ENCODE measurements at places on chromosomes 3 and 15.

DNA sequence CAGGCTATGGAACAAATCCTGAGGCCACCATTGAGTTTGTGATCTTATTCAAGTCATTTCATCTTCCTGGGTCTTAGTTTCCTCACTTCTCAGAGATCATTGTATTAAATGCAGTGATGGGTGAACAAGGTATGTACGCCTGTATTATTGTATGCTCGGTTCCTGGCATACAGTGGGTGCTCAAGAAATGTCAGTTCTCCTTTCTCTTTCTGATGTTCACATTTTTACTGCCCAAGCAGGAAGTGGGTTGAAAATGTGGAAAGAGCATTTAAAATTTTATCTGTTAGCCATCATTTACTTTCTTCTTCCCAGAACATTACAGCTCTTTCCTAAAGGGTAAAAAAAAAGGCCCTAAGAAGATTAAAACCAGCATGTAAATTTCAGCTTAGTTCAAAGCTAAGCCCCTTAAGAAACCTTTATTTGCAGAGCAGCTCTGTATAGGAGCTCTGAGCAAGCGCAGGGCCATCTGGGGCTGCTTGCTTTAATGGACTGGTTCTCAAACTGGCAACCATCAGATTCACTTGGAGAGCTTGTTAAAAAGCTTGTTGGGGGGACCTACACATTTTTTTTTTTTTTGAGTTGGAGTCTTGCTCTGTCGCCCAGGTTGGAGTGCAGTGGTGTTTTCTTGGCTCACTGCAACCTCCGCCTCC is 179.4 kb downstream of the CHST2 start:
- DNase-seq = no peak

DNA sequence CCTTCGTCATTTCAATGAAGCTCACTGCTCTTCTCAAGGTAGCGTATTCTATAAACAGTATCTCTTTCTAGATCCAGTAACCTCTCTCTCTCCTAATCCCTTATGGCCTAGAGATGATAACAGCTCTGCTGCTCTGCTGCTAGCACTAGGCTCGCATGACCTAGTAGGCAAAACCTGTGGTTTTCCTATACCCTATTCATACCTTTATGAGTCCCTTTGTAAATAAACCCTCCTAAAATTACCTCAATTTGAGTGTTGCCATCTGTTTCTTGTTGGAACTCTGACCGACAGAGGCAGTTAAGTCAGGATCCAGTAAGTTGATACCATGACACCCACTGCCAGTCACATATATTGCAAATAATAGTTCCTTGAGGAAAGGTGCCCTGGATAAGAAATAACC is 7.3 kb downstream of the CCDC14 start:
- no peak for DNase-seq

GRCh38 chr3:45123581-45124269 is 22.5 kb downstream of the CDCP1 start:
- no peak for DNase-seq

- DNase-seq = no peak
Observed at GRCh38 chr15:87365186-87365585, 891.4 kb downstream of the NTRK3 start.

DNA sequence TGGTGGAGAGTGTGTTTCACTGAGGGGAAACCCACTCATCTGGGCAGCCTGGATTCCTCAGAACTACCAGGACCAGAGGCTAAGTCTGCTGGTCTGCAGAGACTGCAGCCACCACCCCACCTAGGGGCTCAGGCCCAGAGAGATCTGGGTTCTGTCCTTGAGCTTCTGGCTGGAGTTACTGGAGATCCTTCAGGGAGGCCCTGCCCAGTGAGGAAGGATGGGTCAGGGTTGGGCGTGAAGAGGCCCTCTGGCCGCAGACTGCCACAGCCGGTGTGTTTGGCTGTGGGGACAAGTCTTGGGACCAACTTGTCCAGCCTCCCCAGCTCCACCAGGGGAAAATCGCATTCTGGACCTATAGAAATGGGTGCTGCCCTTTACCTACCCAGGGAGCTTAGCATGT is 235.3 kb upstream of the CBLB start:
- DNase-seq = no peak

DNA sequence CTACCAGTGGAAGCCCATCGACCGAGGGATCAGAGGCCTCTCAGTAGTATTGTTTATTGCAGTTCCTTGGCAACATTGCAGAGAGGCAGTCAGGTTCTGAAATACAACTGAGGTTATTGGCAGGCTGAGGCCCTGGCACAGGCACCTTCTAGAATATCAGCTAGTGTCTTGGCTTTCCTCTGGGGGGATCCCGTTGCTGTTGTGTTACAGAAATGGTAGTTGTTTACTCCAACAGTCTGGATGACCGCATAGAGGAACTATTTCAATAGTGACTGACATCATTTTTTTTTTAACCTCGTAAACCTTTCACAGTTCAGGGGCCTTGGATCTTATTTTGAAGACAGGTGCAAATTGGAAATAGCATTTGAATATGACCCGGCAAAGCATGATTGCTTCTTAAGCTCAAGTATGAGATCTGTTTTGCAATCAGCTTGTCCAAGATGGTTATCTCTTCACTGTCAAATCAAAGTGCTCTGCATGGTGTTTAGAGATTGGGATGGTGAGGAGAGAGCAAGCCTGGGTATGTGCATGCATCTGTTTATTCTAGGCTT is 63.9 kb downstream of the PGPEP1L start:
- DNase-seq = no peak

DNA sequence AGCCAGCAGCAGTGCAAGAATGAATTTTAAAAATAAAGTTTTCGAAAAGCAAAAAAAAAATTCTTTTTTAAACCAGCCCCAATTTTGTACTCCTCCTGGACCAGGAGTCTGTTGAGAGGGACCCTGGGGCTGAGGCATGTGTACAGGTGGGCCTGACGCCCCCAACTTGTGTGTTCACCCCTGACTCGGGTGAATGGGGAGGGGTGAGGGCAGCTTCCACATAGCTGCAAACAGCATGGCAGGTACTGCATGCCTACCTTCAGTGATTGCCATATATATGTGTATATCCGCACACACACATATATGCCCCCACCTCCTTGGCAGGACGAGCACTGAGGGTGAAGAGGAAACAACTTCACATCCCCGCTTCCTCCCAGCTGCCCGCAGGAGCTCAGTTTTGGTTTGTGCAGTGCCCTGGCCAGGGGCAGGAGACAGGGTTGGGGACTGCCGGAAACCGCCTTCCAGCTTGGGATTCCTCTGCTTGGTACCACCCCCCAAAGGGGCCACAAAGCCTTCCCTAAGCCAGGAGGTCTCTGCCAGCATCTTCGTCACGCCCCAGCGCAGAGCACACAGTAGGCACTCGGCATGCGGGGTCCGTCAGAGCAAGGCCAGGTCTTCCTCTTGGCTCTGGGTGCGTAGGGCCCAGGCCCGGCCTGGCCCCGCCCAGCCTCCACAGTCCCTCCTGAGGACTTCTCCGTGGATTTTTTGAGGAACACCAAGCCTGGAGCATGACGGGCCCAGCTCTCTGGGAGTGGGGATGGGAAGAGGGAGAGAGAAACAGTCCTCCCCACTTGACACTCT is 61.8 kb upstream of the RPL32 start:
- DNase-seq = no peak

DNA sequence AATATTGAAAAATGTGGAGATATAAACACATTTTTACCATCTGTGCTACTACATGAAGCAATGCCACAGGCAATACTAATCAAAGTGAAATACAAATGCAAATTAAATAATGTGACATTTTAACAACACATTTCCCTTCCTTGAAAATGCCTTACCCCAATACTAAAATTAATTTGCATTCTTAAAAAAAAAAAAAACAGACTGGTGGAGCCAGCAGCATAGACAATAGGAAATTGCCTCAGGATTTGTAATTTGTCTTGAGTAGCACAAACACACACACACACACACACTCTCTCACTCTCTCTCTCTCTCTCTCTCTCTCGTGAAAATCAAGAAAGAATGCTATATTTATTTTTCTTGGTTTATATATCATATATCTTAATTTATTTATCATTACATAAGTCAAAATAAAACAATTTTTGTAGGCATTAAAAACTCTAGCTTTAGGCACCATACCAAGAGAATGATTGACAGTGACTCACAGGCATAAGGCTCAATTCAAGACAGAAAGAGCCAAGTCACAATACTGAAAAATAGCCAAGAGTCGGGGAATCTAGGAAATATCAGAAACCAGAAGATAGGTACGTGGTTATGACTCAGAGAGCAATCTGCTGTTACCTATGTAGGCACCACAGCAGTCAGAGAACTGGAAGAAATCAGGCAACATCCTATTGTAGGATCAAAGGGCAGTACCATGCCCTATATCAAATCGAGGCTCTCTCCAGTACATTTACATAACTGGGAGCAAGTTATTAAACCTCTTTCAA is 23.0 kb downstream of the SUCNR1 start:
- DNase-seq = no peak

- DNase-seq = no peak
Observed at GRCh38 chr3:46091741-46092701, 64.7 kb upstream of the XCR1 start.

GRCh38 chr3:155037508-155038202 is 42.5 kb upstream of the MME start:
- DNase-seq = no peak

DNA sequence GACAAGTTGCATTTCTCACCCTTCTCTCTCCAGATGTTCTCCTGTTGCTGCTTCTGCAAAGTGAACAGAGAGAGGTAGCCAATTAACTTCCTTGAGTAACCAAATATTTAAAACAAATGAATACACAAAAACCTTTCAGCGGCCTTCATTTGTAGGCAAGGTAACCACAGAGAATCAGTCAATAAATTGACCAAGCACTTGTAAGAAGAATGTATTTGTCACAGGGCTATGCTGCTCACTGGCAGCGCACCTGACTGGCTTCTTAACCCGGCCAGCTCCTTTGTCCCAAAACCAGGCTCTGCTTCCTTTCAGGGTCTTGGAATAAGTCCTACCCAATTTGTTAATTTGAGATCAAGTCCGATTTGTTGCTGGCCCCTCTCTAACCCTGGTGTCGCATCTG is 43.5 kb upstream of the STXBP5L start:
- no peak for DNase-seq

DNA sequence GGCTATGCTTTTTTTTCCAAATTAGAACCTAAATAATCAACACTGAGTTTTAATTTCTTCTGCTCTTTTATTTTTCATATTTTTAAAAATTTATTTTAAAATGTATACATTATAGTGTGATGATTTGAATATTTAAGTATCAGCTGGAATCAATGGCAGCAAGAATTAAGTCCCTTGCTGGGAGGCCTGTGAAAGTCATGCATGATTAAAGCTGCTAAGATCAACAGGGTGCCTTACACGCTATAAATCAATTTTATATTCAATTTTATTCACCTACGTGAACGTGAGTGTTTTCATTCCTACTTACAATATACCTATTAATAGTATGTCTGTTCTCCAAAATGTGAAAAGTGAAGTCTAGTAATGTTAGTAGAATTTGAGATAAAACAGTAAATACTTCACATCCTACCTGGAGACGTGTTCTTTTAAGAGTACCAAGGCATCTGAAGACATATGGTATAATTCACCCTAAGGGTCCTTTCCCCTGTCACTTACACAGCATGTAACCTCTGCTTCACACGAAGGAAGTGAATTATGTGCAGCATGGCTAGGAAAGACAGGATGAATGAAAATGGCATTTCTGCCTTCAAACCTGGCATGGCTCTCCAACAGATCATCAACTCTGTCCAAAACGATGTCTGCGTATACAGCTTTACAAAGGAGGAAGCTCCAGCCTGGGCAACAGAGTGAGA is 640.4 kb upstream of the ROBO1 start:
- DNase-seq = no peak

Measured in H1 (cell line).